ENCODE measurements at places on chromosomes 5 and 9.

GRCh38 chr5:7363067-7363677, 32.8 kb upstream of the ADCY2 start:
- no peak for DNase-seq

- no peak for DNase-seq
Observed at GRCh38 chr9:104854613-104855012, 73.3 kb downstream of the ABCA1 start.

GRCh38 chr9:132840980-132841379, 37.1 kb downstream of the AK8 start:
- DNase-seq = peak; percentile 34

GRCh38 chr9:112880650-112881049, 10.0 kb downstream of the SLC46A2 start:
- no peak for DNase-seq

DNA sequence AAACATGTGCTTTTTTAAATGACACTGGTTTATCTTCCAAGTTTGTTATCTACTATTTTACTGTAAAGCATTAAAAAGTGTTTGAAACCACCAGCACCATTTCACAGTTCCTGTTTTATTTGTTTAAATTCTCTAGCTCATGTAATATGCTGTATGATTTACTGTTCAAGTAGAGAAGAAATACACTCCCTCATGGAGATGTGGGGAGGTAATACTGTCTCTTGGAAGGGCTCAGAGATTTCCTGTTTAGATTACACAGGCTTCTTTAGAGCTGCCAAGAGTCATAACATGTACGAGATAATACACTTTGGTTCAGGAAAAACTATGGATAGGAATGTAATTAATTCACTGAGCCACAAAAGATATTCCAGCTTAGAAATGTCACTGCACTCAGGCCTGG, 135.0 kb upstream of the CCDC152 start:
- DNase-seq = no peak

DNA sequence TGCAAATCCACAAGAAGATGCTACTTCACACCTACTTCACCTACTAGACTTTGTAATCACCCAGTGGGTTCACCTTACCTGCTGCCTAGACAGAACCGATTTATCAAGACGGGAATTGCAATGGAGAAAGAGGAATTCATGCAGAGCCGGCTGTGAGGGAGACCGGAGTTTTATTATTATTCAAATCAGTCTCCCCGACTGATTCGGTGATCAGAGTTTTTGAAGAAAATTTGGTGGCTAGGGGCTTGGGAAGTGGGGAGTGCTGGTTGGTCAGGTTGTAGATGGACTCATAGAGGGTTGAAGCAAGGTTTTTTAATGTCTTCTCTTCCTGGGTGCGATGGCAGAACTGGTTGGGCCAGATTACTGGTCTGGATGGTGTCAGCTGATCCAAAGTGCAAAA, 23.4 kb downstream of the SFXN1 start:
- no peak for DNase-seq

DNA sequence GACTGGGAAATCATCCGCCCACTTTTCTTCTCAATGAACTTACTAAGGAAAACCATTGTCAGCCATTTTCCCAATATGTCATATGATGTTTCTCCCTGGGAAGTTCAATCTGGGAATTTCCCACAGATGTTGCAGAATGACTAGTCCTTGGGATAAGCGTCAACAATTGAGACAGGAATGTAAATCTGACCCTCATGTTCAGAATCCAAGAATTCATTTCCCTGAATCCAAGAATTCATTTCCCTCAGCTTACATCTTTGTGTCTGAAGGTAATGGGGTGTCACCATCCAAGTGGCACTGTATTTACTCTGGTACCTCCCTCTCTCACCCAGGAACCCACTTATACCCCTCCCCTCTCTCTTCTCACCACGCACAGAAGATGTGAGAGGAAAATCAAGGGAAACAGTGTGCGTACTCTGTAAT, 7.4 kb downstream of the KLF9 start:
- no peak for DNase-seq

DNA sequence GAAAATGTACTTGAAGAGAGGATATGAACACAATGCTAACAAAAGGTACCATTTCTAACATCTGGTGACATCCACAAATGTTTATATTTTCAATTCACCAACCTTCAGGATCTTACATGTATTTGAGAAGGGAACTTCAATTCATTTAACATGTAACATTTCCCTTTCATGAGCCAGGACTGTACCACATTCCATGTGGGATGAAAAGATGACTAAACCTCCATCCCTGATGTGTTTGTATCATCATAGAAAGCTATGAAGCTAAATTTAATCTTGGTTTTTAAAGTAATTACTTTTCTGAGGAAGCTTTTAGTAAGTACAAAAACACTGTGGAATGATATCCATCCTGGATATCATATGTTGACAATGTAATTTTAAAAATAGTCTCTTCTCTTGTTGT, 78.2 kb upstream of the GNA14 start:
- no peak for DNase-seq

All from lower leg skin (tissue), 4 donors.